Stimulated activated CD4-positive, alpha-beta T cell treated with anti-CD3 and anti-CD28 coated beads, Interleukin-4, amount 100 ng/mL, for 24 hours (primary cell): ENCODE measurements at places on chromosomes 6 and 20.

DNA sequence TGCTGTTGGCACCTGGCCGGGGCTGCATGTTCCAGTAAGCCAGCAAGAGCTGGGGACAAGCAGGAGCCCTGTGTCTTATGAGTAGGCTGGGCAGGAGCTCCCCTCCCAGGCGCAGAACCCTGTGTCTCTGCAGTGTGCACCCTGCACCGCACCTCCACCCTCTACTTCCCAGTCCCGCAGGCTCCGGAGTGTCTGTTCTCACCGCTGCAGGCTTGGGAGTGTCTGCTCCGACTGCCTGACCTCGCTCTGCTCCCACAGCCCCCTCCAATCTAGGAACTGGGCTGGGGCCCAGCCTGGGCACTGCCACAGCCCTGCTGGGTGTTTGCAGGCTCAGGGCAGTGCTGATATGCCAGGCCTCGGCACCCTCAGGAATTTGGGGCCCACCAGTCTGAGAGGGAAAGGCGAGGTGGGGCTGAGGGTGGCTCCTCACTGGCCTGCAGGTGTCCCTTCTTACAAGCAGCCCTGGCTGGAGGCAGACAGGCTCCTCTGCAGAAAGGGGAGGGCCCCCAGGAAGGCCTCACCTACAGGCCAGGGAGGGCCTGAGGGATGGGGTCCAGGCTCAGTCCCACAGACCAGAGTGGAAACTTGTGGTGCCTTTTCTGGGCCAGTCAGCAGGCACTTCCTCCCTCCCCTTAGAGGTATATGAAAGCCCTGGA, 871.6 kb upstream of the GJE1 start:
- DNase-seq: no peak

DNA sequence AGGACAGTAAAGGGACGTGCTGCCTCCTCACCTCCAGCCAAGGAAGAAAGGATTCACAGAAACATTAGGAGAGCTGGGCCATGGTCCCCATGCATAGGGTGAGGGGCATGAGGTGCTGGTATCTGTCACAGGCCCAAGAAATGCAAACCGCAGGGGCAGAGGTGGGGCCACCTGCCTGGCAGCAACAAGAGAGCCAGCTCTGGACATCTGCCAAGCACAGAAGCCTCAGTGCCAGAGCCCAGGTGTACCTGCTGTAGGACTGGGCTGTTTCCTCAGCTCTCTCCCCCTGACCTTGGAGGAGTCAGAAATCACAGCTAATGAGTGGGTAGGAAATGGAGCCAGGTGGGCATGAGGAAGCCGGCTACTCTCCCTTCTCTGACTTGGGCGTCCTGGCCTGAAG, 45.3 kb downstream of the SLC2A12 start:
- DNase-seq: no peak

GRCh38 chr20:62310757-62311121, 7.9 kb downstream of the ADRM1 start:
- no peak for DNase-seq

DNA sequence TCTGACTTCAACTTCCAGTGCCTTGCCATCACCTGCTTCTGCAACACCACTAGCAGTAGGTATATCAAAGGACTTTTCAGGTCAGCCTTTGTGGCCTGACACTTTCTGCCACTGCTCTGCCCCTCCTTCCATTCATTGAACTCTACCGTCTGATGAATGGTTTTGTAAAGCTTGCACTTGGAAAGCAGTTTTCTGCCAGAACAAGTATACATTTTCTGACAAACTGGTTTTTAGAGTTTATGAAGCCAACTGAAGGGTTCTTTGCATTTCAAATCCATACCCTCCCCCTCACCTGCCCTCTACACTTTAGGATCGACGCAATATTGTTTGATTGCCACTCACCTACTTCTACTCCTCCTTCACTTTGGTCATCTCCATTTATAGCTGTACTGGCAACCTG, 603.1 kb downstream of the HACE1 start:
- no peak for DNase-seq

- no peak for DNase-seq
These were observed 61.5 kb downstream of the SYNE1 start for GRCh38 chr6:152575621-152576150.

DNA sequence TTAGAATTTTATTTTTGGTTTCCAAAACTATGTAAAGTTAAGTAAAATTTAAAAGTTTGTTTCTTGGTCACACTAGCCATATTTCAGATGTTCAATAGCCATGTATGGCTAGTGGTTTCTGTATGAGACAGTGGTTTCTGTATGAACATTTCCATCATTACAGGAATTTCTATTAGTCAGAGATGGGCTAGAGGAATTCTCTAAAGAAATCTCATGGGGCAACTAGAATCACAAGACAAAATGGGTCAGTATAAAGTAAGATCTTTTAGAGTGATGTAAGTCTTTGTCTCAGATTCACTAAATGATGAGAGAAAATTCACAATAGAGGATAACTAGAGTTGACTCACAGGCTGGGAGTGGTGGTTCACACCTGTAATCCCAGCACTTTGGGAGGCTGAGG, 149.0 kb downstream of the FUT9 start:
- DNase-seq: no peak

DNA sequence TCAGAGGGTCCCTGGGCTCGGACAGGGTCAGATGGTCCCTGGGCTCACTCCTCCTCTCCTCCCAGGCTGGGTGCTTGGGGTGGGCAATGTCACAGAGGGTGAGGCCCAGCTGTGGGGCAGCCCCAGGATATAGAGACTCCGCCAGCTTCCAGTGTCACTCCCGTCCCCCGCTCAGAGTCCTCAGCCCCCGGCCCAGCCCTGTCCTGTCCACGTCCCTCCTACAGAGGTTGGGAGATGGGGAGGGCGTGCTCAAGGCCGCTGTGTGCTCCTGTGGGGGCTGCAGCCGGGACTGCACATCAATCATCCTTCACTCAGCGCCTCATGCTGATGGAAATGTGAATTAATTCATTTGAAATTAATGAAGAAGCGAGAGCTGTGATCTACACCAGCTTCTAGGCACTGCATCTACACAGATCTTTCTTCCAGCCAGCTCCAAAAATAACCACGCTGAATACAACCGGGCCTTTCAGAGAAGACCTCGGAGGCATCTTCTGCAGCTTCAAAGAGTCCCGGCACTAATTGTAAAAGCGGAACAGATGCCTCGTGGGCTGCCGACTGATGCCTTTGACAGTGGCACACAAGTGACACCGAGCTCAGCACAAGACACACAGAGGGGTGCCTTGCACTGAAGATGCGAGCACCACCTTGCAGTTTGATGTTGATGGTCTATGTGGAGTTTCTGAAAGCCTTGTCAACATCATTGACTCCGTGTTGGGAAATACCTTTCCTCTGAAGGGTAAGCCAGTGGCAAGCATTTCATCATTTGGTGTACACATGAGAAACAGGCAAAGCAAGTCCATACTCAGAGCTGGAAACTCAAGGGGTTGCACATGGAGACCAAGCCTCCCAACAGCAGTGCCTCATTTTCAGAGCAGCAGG, 39.3 kb downstream of the DACT2 start:
- no peak for DNase-seq

DNA sequence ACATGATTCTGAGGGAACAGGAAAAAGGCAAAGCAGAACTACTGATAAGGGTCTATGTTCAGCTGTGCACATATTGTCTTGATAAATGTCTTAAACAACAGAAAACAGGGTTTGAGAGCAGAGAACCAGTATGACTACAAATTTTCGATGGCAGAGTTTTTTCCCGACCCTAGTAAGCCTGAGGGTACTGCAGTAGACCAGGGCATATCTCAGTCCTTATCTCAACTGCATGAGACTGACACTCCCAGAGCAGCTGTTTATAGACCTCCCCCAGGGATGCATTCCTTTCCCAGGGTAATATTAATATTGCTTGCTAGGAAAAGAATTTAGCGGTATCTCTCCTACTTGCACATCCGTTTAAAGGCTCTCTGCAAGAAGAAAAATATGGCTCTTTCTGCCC, 1176.8 kb upstream of the ADGRB3 start:
- DNase-seq: no peak

DNA sequence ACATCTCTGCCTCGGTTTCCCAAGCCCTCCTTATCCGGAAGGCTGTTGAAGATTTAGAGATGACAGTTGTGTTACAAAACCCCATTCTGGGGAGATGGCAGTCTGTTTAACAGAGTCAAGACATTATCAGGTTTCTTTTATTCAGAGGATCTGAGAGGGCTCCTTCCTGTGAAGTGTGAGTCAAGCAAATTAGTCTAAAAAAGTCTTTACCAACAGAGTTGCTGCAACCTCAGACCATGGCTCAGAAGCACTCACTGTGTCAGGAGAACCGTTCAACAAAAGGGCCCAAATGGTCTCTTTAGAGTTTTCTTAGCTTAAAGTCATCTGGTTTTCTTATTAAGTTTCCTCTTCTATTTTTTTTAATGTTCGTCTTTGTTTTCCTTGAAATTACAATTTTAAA, 717.8 kb downstream of the EPM2A start:
- DNase-seq: no peak

GRCh38 chr6:14784596-14785492, 461.0 kb upstream of the JARID2 start:
- DNase-seq: peak; percentile 10

GRCh38 chr6:85756982-85757381, 114.3 kb upstream of the SYNCRIP start:
- no peak for DNase-seq

DNA sequence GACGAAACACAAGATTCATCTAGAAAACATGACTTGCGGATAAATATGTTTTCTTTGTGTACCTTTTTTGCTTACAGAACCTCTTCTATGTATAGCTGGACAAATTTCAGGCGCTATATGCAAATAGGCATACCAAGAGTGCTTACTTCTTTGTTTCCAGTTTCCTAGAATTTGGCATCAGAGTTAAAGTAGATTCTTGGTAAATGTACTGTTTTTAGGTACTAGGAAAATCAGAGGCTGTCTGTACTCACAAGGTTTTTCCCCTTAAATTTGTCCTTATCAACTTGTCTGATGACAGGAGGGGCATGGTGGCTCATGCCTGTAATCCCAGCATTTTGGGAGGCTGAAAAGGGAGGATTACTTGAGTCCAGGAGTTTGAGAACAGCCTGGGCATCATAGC, 124.9 kb upstream of the TMEM170B start:
- no peak for DNase-seq

DNA sequence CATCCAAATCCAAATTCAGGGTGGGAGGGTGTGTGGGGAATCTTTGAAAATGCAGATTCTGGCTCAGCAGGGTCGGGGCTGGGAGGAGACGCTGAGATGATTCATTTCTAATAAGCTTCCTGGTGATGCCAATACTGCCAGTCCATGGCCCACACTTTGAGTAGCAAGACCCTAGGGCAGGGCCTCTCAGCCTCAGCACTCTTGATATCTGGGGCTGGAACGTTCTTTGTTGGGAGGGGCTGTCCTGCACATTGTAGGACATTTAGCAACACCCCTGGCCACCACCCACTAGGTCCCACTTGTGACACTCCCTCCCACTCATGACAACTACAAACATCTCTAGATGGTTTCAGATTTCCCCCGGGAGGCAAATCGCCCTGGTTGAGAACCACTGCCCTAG, 191.0 kb downstream of the ZDHHC14 start:
- no peak for DNase-seq

- no peak for DNase-seq
These were observed 69.1 kb upstream of the TOP1 start for GRCh38 chr20:40959325-40960092.

DNA sequence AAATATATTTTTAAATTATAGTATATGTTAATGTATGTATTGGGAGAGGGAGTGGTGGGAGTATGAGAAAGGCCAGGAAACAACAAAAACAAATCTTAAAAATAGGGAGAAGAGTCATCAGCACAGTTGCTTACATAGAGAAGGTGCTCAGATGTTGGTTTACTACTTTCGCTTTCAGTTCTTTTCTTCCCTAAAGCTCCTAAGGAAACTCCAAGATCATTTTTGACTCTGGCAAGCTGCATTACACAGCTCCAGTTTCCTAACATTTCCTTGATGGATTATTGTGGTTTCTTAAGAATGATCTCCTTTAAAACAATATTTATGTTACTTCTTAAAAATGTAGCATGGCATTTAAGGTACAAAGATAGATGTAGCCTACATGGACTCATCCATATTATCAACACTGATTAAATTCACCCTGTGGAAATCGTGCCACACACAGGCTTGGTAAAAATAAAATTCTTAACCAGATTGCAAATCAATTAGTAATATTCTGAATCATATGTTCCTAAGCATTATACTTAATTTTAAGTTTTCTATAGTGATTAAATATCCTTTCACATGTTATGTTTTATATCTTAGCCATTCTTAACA, 118.0 kb upstream of the MAN1A1 start:
- DNase-seq: no peak

GRCh38 chr6:29011276-29011734, 6.2 kb upstream of the ZNF311 start:
- DNase-seq: peak; percentile 48

GRCh38 chr20:51930775-51931174, 128.5 kb upstream of the SALL4 start:
- DNase-seq: no peak

DNA sequence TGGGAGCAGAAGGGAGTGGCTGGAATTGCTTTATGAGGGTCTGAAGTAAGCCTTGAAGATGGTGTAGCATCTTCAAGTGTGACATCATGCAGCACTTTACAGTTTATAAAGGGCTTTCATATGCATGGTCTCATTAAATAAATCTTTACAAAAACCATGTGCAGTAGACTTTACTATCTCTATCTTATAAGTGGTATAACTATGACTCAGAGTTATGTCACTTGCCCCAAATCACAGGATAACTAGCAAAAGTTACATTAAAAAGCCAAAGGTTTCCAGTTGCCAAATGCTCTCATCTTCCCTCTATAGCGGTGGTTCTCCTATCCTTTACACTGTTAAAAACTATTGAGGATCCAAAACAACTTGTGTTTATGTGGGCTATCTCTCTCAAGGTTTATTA, 687.7 kb upstream of the MARCKS start:
- DNase-seq: no peak

DNA sequence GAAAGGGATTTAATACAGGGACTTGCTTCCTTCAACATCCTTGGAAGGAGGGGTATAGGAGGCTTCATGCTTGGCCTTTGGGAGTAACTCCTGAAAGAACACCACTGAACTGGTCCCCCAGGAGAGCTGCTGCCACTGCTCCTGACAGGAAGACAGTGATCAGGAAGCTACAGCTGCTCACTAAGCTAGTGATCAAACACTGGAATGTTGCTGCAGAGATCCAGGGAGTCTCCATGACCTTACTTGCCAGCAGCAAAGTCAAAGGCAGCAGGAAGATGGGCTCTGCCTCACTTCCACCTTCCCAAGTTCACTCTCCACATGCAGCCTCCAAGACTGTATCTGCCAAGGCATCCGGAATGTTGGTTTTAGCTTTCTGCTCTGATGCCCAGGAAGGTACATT, 31.8 kb downstream of the PIM1 start:
- DNase-seq: no peak

GRCh38 chr6:33683051-33683571, 28.4 kb downstream of the UQCC2 start:
- peak; percentile 52 for DNase-seq
